Stimulated activated CD4-positive, alpha-beta T cell treated with anti-CD3 and anti-CD28 coated beads, Interleukin-15, amount 100 ng/mL, for 1 hour (primary cell): ENCODE measurements at places on chromosomes 11 and 22.

- DNase-seq: no peak
Observed at GRCh38 chr11:112156153-112156955, 7.5 kb downstream of the IL18 start.

GRCh38 chr11:105774899-105775298, 165.0 kb downstream of the GRIA4 start:
- no peak for DNase-seq

- no peak for DNase-seq
Observed at GRCh38 chr11:63504933-63505586, 824 bp upstream of the LGALS12 start.

DNA sequence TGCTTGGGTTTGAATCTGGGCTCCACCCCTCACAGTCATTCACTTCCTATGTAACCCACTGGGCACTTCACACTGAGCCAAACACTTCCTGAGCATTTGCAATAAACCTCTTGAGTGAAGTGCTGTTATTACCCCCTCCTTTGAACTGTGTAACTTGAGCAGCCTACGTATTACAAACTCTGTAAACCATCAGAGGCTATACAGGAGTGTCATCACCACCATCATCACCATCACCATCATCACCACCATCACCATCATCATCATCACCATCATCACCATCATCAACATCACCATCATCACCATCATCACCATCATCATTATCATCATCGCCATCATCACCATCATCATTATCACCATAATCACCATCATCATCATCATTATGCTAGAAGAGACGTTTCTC, 18.4 kb downstream of the RTL6 start:
- no peak for DNase-seq

GRCh38 chr11:67384851-67385366, 6.9 kb upstream of the RAD9A start:
- DNase-seq: no peak
